Skeletal muscle cell (primary cell): ENCODE measurements at places on chromosomes 3 and 15.

GRCh38 chr3:62249855-62250543 lies 123.4 kb downstream of the FEZF2 start:
- DNase-seq = no peak

DNA sequence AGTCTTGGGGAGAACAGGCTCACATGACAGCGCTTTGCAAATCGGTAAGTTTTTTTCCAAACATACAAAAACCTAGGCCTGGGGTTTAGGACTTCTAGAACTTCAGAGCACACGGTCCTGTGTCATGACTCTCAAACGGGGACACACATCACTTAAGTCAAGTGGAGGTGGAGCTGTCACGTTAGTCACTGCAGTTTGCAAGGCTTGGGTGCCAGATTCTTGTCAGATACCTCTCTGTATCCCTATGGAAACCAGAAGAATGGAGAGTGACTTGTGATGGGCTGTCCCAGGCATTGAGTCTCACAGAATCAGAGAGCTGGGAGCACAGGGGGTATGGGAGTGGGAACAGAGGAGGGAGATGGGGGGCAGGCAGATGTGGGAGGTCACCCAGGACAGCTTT lies 64.8 kb downstream of the DUT start:
- DNase-seq = no peak

DNA sequence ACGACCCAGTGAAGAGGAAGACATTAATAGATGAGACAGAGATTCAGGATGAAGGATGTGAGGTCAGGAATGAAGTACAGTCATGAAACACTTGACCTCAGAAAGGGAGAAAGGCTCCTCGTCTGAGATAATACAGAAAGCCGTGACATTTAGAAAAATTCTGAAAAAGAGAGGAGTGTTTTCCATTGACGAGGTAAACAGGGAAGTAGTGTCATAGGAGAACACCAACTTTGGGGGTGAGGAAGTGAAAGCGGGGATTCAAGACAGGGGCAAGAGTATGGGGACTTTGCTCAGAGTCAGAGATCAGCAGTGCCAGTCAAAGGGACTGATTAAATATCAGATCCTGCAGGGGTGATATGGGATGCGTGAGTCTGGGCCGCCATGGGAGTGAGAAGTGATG lies 160.9 kb downstream of the PLCL2 start:
- no peak for DNase-seq

DNA sequence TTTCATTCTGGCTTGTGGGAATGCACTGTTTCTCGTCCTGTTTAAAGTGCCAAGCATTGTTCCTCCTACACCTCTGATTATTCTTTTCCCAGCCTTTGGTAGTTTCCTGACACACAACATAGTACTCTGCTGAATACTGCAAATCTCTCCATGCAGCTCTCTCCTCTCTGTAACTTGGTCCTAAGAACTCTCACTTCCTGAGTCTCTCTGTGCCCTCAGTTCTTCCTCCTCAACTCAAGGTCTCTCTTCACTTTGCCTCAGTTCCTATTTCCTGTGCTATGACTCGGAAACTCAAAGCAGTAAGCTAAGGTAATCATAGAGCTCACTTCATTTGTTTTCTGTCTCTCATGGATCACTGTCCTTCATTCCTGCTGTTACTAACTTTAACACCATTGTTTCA lies 113.4 kb downstream of the ZNF280D start:
- no peak for DNase-seq

DNA sequence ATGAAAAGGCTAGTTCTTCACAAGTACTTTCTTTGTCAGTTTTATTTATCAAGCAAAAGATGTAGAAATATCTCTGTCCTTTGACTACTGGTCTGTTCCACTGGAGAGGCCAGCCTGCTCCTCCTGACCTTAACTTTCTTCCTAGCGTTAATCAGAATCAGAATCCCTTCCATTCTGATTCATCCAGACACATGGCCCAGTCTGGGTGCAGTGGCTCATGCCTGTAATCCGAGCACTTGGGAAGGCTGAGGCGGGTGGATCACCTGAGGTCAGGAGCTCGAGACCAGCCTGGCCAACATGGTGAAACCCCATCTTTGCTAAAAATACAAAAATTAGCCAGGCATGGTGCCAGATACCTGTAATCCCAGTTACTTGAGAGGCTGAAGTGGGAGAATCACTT lies 32.0 kb upstream of the MANF start:
- no peak for DNase-seq

GRCh38 chr15:100861511-100861991 lies 18.1 kb upstream of the ALDH1A3 start:
- DNase-seq = no peak

DNA sequence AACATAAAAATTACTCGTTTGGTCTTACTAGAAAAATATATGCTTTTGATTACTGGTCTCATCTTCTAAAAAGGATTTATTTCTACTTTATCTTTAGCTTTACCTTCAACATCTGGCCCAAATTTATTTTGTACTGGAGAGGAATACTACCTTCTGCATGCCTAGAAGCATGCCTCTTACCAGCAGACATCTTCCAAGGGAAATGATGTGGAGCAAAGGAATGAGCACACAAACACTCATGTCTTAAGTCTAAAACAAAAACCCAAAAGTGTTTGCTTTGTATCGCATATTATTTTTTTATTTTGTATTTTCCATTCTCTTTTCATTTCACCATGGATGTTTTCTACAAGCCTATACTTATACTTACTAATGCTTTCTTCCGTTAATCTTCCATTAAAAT lies 304.6 kb upstream of the KCNMB2 start:
- no peak for DNase-seq

GRCh38 chr3:163622384-163622783 lies 1455.9 kb downstream of the SI start:
- no peak for DNase-seq

GRCh38 chr3:160981217-160981938 lies 123.8 kb downstream of the B3GALNT1 start:
- DNase-seq = peak; percentile 23

DNA sequence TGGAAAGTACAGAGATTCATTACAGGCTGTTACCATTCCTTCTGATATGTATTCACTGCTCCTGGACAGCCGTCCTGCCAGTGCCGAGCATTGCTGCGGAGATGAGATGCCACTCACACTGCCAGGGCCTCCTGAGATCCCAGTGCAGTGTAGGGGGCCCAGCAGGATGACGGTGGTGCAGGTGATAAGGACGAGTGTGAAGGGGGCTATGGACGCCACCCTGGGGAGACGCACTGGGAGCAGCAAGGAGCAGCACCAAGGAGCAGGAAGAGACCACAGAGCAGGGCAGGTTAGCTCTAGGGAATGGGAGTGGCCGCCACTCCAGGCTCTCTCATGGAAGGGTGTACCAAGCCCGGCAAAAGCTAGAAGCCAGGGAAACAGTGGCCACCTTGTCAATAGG lies 4.0 kb upstream of the KLF15 start:
- DNase-seq = no peak

DNA sequence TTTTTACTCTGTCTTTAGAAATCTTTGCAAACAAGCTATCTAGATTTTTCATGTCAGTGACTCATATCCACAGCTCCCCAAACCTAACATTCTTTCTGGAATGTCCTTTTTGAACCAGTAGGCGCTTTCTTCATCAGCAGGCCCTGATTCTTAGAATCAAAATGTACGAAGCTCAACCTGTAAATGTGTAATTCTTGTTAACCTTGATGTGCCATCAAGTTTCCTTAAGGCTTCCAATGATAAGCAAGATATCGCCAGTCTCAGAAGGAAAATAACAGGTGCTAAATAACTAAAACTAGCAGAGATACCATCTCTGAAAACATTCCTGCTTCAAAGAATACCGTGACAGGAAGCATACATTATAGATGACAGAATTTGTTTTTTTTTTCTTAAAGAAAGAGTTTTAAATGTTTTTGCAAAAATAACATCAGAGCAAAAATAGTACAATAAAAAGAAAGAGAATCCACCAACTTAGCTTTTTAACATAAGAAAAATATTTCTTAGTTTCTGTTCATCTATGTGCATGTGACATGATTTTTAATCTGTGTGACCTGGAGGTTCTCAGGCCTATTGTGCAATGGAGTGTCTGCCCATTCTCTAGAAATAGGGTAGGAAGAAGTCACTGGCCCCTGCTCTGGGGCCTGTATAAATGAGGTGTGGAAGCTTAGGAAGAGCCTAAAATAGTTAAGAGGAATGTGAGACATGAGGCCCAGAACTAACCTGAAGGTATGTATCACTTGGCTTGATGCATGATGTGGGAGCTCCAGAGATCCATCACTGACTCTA lies 14.7 kb upstream of the SECISBP2L start:
- no peak for DNase-seq

DNA sequence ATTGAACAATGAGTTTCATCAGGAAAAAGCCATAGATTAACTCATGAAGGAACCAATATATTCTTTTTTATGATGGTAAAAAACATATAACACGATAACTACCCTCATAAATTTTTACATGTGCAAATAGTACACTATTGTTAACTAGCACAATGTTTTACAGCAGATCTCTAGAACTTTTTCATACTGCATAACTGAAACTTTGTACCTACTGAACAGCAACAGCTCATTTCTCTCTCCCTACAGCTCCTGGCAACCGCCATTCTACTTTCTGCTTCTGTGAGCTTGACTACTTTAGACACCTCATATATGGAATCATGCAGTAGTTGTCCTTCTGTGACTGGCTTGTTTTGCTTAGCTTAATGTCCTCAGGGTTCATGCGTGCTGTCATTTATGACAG lies 235.4 kb downstream of the NFKBIZ start:
- no peak for DNase-seq

- no peak for DNase-seq
Observed at GRCh38 chr3:46183330-46183729, 24.8 kb downstream of the CCR1 start.

DNA sequence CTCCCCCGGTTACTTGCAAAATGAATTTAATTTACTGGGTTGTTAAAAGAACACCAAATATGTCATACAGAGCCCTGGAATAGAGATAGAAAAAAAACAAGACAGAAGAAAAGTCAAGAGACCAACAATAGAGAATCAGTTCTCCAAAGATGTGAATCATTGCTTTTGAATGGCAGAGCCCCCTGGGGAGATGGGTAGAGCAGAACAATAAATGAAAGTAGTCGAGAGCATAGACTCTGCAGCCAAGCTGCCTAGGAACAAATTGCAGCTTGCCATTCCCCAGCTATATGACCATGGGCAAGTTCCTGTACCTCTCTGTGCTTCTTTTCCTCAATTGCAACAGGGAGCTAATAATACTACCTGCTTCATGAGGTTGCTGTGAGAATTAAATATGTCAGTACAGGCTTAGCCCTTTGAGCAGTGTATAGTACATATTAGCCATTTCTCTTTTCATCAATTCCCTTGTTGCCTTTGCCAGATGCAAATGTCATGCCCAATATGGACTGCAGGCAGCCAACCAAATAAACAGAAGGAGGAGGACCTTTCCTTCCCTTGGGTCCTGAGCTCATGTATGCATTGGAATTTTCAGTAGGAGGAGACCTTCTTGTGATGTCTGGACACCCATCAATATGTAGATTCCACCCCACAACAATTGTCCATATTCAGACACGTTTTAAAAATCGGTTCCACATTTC lies 25.0 kb upstream of the BFSP2 start:
- peak; percentile 14 for DNase-seq

GRCh38 chr3:77001062-77001701 lies 38.7 kb upstream of the ROBO2 start:
- DNase-seq = no peak

- no peak for DNase-seq
Observed at GRCh38 chr3:158763421-158763820, 31.2 kb upstream of the RARRES1 start.

DNA sequence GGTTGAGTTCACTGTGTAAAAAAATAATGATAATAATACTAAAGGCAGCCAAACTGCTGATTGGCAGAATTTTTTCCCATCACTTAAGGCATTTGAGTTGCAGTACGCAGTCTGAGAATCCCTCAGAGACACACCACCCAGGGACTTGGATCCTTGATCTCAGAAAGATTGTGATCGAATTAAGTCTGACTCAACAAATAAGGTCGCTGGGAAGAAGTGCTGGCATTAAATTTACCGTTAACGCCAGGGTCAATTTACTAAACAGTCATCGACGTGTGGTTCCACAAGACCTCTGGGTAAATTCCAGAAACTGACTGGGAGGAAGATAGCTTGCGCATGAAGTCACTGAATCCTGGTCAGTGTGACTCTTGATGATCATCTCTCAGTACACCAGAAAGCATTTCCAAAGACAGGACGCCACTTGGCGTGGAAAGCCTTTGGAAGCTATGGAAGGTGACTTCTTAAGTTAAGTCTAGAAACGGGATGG lies 48.3 kb upstream of the CGNL1 start:
- DNase-seq = peak; percentile 88

- DNase-seq = no peak
Observed at GRCh38 chr3:56260262-56260661, 208.0 kb downstream of the ERC2 start.

DNA sequence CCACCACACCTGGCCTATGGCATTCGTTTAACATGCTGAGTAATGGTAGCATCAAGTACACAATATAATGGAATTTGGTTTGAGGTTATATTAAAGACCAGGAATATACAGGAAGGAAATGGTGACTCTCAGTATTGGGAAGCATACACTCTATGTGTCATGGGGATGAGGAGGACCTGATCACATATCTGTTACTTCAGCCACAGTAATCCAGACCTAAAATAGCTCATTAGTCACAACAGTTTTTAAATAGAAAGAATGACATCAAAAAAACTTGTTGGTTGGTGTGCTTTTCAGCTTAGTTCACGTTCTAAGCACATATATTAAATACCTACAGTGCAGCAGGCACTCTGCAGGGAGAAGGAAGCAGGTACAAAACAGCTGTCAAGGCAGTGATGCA lies 52.5 kb upstream of the ATP2C1 start:
- no peak for DNase-seq

DNA sequence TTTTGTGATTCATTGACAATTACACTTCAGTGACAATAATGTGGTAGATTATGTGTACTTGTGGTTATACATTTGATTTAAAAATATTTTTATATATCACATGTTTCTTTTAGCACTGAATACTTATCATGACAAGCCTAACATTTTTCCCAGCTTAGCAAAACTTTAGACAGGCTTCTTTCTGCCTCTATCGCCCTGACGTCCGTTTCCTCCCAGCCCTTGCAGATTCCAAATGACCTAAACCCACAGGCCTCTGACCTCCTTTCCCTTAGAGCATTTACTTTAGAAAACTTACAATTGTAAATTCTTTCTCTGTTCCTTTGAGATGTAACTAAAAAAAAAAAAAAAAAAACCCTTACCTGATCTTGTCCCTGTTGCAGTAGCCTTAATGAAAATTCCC lies 326.1 kb downstream of the UNC13C start:
- no peak for DNase-seq

- DNase-seq = no peak
Observed at GRCh38 chr15:50186752-50187151, 4.8 kb downstream of the SLC27A2 start.

DNA sequence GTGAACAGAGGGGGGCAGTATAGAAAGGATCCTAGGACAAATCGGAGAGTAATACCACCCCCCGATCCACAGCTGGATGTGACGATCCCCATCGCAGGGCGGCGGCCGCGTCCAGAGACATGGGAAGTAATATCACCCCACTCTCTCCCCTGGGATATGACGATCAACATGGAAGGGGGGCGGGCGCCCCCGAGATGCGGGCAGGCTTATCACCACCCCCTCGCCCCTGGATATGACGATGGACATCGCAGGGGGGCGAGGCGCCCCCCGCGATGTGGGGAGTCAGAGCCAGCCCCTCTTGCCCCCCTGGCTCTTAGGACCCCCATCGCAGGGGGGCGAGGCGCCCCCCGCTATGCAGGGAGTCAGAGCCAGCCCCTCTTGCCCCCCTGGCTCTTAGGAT lies 120.4 kb upstream of the OSBPL11 start:
- DNase-seq = no peak

- DNase-seq = no peak
Observed at GRCh38 chr15:57962887-57963286, 102.6 kb downstream of the ALDH1A2 start.
